ENCODE measurements at places on chromosomes 12 and 14.

DNA sequence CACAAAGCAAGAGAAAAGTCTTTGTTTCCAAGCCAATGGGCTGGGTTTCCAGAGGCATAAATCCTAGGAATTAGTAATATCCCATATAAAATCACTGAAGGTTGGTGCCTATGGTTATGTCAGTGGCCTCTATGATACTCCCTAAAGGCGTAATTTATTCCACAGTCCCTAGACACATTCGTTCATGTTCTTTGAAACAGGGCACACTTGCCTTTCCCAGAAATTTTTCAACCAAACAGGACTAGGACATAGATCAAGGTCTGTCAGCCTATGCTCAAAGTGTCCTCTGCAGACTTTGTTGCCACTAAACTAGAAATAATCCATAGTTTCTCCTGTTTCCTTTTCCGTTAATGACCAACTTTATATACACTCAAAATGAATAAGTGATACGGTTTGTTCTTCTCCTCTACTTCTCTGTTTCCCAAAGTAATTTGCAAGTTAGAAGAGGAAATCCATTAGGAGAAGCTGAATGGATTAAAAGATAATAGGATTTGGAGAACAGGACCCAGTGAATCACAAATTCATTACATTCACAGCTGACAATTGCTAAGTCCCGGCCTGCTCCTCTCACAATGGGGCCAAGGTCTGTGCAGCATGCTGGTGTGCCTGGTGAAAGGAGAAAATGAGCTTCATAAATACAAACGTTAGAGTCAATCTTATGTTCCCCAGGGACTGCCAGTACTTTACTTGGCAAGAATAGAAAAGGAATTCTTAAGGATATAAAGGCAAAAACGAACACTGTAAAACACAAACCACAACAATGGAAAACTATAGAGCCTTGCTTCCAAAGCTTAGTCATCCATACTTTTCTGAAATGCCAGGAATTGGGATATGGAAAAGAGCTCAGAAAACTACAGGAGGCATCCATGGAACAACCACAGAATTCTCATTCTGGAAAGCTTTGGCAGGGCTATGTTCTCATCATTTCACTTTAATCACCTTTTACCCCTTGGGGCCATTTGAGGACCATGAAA lies 966.2 kb downstream of the NRXN3 start:
- no peak for DNase-seq

DNA sequence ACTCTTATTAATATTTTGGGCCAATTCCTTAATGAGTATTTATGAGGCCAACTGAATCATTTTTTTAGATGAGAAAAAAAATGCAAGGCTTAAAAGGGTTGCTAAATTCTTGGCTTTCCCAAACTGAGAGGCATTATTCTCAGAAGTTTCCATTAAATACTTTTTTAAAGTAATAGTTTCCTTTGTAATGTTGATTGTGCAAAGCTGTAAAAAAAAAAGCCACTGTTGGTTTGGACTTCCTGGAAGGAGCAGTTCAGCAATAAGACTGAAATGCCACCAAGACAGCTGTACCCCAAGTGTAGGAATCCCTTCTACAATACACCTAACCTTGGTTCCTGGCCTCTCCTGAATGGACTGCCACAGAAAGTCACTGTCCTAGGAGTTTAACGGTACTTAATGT lies 231.3 kb downstream of the MON2 start:
- no peak for DNase-seq

DNA sequence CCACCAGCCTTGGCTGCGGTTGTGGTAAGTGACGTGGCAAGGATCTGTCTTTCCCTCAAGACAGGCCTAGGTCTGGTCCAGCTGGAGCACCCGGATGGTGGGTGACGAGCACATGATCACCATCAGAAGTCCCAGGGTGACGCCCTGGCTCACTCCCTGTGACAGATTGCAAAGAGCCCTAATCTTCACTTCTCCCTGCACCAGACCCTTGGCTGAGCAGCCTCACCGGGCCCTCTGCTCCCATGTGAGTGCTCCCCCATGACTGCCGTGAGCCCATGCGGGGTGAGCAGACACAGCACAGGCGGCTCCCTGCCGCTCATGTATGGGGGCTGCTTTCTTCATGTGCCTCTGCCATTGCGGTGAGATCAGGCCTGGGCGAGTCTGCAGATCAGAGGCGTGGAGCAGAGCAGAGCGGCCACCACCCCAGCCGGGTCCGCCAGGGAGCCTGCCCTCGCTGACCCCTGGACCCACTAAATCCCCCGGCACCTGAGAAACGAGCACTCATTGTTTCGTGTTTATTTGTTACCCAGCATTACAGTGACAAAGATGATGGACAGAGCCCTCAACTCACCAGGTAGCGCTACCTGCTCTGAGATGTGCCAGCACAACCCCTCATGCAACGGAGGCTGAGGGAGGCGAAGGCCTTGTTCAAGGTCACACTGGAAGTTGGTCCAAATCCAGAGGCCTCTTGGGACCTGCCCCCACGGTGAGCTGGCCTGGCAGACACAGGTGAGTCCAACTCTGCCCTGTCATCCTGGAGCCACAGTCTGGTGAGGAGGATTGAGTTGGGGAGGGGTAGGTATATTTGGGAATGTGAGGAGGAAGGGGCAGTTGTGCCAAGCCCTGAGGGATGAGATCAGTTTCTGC lies 9.3 kb upstream of the DIO3 start:
- DNase-seq: no peak

DNA sequence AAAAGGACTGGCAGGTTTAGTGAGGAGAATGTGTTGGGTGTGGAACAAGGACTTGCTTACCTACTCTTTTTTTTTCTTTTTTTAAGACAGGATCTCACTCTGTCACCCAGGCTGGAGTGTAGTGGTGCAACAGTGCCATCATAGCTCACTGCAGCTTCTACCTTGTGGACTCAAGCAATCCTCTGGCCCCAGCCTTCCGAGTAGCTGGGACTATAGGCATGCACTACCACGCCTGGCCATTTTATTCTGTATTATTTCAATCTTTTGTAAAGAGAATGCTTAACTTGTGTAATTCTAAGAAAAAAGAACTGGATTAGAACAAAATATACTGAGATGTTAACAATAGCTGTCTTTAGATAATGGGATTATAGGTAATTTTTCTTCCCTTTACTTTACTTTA lies 1.9 kb upstream of the VRTN start:
- DNase-seq: no peak
